ENCODE measurements at places on chromosomes 5 and 9.

- DNase-seq = peak; percentile 56
Observed at GRCh38 chr9:93589688-93590087, 13.3 kb downstream of the PHF2 start.

DNA sequence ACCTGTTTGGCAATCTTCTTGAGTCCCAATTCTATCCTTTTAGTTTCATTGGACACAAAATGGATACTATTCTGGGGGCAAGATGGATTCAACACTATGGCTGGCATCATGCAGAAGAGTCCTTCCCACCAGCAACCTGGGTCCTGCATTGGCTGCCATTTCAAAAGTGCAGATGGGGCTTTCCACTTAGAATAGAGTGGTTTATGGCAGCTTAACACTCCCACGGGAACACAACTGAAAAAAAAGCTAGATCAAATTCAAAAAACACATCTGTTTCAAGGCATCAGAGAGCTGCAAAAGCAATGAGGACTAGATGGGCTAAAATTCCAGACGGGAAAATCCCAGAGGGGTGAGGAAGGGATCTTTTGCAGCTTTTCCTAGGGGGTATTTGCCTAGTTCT lies 11.2 kb upstream of the HMHB1 start:
- no peak for DNase-seq

- DNase-seq = no peak
Observed at GRCh38 chr9:118324706-118325105, 620.5 kb downstream of the TLR4 start.

DNA sequence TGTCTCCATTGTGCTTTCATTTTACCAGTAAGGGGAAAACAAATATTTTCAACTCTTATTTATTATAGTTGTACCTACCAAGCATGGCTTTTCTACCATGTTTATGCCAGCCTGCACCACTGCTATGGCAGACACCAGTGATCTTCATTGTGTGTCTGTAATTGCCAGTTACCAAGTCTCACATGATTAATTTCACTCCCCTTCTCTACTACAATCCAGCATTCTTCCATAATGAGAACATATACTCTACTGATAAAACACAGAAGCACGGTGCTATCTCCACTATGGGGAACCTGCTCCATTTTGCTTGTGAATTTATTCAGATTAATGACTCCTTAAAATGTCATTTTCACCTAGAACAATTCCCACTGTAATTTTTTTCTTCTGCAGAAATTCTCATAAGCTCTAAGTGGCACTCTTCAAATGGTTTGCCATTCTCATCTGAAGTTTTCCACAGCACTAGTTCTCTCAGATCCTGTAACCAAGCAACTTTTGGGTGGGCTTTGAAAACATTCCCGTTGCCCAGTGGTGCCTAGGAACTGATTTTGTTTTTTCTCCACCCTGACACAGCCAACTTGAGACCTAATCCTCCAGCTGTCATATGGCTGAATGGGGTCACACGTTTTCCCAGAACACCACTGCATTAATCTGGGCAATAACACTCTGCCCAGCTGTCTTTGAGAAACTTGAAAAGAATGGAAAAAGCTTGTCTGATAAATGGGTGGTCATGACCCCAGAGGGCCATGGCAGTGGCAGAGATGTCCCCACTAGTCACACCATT lies 222.7 kb upstream of the RASEF start:
- no peak for DNase-seq

DNA sequence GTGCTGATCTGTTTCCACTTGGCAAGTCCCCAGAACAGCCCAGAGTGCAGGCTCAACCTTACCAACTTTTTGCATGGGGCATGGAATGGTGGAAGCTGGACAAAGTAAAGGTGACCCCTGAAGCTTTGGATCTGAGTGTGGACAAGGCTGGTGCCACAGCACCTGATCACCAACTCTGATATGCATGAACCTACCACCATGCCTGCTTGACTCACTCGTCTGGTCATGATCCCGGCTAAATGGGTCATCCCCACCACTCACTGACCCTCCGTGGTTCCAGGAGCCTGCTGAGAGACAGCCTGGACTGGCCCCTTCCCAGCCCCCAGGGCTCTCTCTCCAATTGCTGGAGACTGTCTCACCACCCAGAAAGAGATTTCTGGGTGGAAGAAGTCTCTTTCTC lies 14.4 kb upstream of the SLC22A4 start:
- no peak for DNase-seq

- peak; percentile 41 for DNase-seq
Observed at GRCh38 chr9:34985311-34985899, 4.1 kb upstream of the DNAJB5 start.

GRCh38 chr9:10697044-10697443 lies 84.2 kb upstream of the PTPRD start:
- DNase-seq = no peak

GRCh38 chr9:109270971-109271925 lies 49.6 kb downstream of the EPB41L4B start:
- DNase-seq = no peak

- no peak for DNase-seq
Observed at GRCh38 chr9:86821006-86821845, 126.1 kb downstream of the GAS1 start.

GRCh38 chr5:124728331-124728967 lies 18.0 kb downstream of the ZNF608 start:
- DNase-seq = no peak
